AG04449 (cell line): ENCODE measurements at places on chromosomes 16 and 17.

GRCh38 chr16:58518083-58518979 lies 3.0 kb downstream of the SETD6 start:
- DNase-seq, result no peak

- DNase-seq, result no peak
Measured at GRCh38 chr17:69207151-69207550, 21.5 kb downstream of the ABCA10 start.

DNA sequence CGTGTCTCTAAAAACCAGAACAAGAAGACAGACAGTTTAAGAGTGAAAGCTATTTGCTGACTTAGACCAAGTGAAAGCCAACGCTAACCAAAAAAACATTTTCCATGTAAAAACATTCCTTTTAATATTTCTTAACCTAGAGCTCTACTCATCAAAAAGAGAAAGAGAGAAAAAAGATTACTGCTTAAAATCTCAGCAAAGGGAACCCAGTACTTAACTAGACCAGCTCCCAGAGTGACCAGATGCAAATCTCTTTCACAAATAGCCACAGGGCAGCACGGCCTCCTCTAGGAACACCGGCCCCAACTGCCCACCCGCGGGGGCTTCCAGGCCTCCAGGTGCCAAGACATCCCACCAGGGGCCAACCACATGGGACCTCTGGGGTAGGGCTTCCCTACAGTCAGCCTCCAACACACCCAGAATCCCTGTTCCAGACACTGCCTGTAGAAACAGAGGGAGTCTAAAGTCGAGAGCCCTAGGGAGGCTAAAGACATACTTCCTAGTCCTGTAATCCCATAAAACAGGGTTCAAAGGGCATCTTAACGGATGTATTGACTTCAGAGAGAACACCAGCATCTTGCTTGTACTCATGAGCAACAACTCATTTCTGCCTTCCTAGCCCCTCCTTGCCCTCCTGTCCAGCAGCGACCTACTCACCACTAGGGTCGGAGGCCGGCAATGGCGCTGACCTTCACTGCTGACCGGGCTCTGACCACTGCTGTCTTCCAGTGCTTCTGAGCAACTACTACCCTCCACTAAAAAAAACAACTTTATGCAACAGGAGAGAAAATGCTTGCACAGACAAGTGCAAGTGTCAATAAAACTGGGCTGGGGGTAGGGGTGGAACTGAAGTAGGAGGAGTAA lies 21.3 kb downstream of the ZCCHC14 start:
- DNase-seq, result no peak

- DNase-seq, result no peak
Measured at GRCh38 chr16:87963400-87963799, 12.2 kb downstream of the BANP start.

- DNase-seq, result no peak
Measured at GRCh38 chr17:15263680-15264079, 1.4 kb downstream of the PMP22 start.

DNA sequence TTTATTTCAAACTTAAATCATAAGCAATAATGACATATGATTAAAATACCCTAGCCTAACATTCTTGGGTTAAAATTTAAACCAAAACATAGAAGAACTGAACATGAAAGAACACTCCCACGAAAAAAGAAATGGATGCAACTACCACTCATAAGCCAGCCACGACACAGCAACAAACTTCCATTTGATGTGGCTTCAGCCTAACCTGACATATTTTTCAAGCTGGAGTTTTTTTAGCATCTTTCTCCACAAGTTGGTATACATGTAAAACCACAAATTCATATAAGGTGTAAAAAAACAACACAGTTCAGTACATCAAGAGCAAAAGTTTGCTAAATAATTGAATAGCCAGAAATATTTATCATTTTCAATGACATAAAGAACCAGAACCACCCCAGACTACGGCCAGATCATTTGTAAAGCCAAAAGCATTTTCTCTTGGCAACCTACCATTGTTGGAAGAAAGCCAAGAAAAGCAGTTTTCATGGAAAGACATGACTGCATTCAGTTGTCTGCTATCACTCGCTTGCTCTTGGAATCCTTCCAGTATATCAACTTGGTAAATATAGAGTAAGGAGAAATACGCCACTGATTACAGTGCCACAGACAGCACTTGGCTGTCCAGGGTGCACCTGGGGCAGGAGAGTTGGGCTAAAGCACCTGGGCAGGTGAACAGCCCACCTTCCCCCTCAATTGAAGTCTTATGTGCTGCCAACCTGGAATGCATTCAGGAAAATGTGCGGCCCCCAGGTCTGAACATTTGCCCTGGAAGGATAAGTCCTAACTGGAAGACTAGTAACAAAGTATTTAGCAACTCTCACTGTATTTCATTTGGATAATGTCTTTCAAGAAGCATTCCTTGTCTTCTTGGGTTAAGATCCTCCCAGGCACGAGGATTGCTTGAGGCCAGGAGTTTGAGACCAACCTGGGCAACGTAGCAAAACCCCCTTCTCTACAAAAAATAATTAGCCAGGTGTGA lies 60.5 kb downstream of the CREBBP start:
- DNase-seq, result peak; percentile 77

GRCh38 chr17:65092262-65092661 lies 35.7 kb upstream of the GNA13 start:
- DNase-seq, result no peak

DNA sequence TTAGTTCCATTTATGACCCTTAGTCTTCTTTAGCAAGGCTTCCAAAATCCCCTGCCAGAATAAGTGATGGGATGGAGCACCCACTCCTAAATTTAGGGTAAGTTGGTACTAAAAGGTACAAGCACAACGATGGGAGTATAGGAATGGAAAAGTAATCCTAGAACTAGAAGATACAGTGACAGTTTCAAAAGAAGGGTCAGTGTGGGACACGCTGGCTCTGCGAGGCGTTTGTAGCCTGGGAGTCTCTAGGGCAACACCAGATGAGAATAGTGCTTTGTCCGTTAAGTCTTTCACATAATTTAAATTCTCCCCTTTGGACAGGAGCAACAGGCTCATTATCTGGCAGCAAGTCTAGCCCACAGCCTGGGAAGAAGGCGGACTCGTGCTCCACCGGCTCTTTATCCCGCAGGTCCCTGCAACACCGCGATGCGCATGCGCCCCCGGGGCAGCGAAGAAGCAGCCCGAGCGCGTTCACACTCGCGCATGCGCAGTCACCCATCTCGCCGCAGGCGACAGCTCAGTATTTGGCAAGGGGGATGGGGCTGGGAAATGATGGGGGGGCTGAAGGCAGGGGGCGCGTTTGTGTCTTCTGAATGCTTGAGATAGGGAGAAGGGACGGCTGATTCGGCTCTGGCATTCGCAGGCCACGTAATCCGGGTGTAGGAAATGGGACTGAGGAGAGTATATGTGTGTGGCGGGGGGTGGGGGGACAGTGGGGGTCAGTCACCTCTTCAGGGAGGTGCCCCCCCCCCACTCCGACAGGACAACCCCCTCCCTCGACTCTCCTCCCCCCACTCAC lies 564 bp downstream of the SPOP start:
- DNase-seq, result peak; percentile 42

- DNase-seq, result no peak
Measured at GRCh38 chr17:81579821-81580321, 27.7 kb upstream of the FAAP100 start.

GRCh38 chr16:15033309-15033707 lies 22.6 kb downstream of the NTAN1 start:
- DNase-seq, result no peak

- no peak for DNase-seq
Measured at GRCh38 chr17:40526668-40527067, 25.2 kb upstream of the TNS4 start.

- no peak for DNase-seq
Measured at GRCh38 chr17:57918017-57918895, 37.0 kb downstream of the CUEDC1 start.

DNA sequence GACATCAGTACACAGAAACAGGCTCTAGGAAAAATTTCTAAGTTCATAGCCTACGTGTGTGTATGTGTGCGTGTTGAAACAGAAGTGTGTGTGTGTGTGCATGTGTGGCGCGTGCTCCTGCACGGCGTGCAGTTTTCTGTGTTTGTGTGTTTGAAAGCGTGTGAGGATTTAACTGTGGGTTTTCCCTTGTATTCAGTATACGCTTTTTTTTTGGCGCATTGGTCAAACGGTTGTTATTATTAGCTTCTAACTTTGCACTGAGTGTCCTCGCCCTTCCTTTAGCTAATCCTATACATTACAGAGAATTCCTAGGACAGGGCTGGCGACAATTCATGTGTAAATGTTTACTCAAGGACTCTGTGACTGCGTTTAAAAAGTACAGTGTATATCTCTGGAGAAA lies 23.0 kb downstream of the TMC6 start:
- DNase-seq, result no peak

DNA sequence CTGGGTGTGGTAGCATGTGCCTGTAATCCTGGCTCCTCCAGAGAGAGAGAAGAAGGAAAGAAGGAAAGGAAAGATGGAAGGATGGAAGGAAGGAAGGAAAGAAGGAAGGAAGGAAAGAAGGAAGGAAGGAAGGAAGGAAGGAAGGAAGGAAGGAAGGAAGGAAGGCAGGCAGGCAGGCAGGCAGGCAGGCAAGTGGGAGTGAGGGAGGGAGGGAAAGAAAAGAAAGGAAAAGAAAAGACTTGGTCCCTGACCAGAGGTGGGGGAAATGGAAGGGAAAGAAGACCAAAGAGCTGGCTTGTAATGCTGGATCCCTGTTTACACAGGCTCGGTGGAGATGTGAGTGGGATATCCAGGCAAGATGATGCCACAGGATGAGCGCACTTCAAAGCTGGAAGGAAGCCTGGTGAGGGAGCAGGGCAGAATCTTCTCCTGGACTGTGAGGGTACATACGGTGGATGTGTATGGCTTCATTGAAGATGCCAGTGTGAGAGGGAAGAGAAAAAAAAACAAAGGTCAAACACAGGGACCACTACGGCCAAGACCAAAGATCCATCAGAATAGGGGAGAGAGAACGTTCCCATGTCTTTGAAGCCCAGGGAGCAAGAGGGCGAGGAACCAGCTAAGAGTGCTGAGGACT lies 2.1 kb downstream of the CES1 start:
- no peak for DNase-seq

DNA sequence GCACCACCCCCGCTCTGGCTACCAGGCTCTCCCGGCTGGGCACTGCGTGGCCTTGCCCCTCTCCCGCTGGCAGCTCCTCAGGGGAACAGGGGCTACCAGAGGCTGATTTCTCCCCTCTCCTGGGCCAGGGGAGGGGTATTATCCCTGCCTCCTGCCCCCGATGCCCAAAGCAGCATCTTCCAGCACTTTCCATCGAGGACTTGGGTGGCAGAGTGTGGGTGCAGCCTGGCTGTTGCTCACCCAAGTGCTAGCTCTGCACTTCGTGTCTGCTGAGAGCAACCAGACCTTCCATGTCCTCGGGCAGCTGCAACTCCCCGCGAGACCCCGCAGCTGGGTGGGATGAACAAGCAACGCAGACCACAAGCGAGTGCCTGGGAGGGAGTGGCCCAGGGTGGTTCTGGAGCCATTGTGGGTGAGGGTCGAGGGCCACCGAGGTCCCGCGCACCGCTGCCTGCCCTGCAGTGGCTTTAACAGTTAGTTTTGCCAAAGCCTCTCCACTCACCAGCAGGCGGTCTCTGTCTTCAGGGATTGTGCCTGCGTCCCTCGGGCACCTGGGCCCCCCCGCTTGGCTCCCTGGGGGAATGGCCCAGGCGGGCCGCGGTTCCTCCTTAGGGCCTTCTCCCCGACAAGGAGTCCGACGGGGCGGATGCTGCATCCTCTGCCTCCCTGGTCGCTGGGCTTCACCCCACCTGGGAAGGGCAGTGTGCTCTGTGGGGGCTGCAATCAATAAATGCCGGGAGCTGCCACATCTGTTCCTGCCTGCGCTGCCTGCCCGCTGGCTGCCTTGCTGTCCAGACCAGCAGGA lies 8.4 kb downstream of the SLC25A10 start:
- no peak for DNase-seq

DNA sequence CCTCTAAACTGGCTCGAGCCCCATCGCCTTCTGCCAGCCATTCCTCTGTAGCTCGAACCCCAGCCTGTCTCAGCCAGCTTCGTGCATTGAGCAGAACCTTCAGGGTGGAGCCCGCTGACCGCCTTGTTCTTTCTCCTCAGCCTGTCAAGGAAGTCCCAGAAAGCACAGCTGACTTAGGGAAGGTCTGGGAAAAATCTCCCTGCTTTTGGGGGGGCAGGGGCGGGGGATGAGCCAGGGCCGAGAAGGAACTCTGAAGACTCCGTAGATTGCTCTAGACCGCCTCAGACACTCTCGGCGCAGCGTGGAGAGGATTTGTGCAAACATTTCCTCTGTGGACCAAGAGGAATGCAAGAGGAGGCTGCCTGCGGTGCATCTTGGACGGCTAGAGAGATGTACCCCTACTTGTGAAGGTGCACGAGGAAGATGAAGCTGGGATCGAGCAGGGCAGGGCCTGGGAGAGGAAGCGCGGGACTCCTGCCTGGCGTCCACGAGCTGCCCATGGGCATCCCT lies at the start of gene GLP2R:
TSS of gene GLP2R (plus strand) at position 284 of the 510 bp plus-strand sequence. CDS start at position 424, 140 bp downstream.
- no peak for DNase-seq

- no peak for DNase-seq
Measured at GRCh38 chr16:9050102-9050830, 41.2 kb upstream of the HAPSTR1 start.
